IPS DF 6.9 (cell line): ENCODE measurements at places on chromosomes 3 and 15.

DNA sequence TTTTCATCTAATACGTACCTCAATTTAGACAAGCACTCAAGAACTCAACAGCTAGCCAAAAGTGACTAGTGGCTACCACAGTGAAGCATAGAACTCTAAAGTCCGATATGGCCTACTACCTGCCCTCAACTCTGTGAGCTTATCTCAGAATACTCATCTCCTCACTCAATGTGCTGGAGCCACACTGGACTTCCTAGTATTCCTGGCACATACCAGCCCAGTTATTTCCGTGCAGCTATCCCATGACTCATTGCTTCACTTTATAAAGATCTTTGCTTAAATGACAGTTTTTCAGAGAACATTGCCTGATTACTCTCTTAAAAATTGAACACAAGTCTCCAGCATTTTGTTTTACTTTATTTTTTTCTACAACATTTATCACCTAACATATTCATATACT, 524.7 kb downstream of the PYDC2 start:
- DNase-seq, result no peak

GRCh38 chr3:48678056-48678455, 7.7 kb downstream of the NCKIPSD start:
- no peak for DNase-seq

DNA sequence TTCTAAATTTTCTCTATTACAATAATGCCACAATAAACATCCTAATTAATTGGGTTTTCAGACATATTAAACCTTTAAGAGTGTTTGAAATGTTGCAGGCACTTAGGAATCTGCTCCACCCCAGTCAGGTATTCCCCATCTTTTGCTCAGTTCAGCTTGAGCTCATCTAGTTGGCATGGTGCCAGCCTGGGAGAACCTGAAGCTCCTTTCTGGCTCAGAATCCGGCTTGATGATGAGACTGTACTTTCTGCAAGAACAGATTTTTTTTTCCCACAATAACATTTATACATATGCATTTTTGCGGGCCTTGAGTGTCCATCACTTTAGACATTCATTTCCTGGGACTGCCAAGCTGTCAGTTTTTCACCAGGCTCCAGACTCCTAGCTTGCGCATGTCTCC, 7.7 kb upstream of the OXSR1 start:
- no peak for DNase-seq

- no peak for DNase-seq
Observed at GRCh38 chr3:12142476-12142875, 16.2 kb downstream of the TIMP4 start.

DNA sequence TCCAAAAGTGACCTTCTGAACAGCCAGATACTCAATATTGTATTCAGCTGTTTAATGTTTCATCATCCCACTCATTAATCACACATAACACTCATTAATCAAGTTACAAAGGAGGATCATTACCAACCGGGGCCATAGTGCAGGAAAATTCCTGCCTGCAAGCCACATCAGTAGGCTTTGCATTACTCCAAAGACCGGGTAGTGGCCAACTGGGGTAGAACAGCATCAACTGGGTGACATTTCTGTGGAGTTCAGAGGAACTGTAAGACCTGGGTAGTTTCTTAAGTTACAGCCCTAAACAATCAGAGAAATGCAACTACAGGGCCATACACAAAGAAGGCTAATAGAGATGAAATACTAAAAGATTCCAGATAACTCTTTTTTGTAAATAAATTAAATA, 253.1 kb downstream of the WDR72 start:
- no peak for DNase-seq
